ENCODE measurements at places on chromosomes 4 and X. TPM values are rescaled to one million over a fixed set of nuclear protein-coding genes. Genes with fewer than 3 reads are reported as not detected.

DNA sequence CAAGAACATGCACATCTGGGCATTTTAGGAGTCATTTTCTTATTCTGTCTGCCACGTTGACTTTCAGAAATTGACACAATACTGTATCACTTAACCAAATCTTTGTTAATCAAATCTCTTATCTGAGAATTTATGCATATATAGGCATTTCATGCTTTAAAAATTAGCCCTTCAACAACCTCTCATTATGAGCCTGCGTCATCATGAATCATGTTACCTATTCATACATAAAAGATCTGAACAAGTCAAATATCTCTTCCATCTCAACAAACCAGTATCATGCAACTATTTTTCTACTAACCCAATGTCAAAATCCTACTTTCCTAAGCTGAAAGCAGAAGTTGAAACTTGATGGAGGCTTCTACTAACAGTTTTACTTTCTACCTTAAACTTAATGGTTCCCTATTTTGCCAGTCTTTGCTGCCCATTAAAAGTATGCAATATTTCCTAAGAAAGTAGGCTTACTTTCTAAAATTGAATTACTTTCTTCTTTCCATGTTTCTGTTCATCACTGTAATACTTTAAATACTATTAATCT is 1.8 kb downstream of the ADAM29 start:
- DNase-seq = no peak

DNA sequence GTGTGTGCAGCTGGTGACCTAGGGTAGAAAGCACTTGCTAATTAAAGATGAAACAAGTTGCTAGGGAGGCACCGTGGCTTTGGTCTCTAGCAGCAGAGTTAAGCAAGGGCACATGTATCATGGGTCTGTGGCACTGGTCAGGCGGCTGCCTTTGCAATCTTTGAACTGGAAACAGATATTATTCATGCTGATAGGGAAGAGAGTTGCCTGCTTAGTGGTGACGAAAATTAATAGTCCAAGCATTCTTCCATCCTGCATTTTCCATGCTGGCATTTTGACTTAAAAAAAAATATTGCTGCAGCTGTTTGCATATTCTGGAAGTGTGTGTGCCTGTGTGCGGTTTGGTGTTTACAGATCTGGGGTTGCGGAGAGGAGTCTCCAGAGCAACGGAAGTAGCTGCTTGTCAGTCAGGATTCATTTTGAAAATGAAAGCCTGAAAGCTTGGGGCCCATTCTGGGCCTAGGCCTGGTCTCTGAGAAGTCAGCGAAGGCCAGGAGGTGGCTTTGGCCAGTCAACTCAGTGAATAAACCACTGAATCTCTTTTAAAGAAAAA is 2.3 kb upstream of the SOWAHD start:
- no peak for DNase-seq

- peak; percentile 37 for DNase-seq
Measured at GRCh38 chrX:31423609-31424189, 351.9 kb upstream of the FTHL17 start.

FGFBP2 gene
- 1.3 TPM for total RNA-seq

GRCh38 chrX:11210415-11210801 is 82.8 kb upstream of the AMELX start:
- DNase-seq = no peak

TLR3 gene
- 6.4 TPM for total RNA-seq
